ENCODE measurements at places on chromosomes 11 and 22.

DNA sequence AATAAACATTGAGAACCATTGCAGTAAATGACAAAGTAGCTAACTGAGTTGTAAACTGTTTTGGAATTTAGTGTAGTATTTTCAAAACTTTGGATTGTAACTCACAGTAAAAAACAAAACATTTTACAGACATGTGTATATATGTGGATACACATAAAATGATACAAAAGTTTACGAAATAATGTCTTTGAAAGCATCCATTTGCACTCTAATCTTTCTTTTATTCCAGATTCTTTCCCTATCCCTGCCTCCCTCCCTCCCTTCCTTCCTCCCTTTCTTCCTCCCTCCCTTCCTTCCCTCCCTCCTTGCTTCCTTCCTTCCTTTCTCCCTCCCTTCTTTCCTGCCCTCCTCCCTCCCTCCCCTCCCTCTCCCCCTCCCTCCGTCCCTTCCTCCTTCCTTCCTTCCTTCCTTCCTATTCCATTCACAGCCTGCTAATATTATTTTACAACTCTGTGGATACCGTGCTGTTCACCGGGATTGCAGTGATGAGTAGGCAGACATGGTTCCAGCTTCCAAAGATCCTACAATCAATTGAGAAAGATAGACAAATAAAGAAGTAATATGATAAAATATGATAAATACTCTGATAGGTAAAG, 3.5 kb downstream of the RRM1 start:
- DNase-seq, result no peak

- no peak for DNase-seq
Observed at GRCh38 chr11:25350899-25351803, 854.3 kb downstream of the LUZP2 start.

GRCh38 chr22:50710886-50711285, 27.1 kb upstream of the ACR start:
- no peak for DNase-seq

- DNase-seq, result no peak
Observed at GRCh38 chr11:114929351-114930000, 251.1 kb downstream of the NXPE2 start.

DNA sequence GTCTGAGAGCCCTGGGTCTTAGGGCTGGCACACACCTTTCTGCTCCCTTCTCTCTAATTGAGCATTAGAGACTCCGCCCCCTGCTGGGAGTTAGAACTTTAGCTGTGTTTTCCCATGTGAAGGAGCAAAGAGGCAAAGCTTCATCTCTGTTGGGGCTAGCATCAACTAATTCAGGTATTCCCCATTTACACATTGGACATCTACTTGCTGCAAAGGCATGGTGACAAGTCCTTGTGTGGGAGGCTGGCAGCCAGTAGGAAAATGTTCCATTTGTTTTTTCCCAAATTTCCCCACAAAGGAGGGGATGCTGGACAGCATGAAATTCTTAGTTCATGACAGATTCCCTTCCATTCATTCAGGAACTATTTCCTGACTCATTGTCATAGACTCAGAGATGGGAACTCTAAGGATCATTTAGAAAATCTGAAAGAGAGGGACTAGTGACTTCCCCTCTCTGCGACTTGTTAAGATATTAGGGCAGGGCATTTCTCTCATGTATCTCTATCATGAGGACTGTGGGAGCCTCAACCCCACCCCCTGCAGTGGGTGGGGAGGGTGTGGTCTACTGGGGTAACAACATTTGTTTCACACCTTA, 3.6 kb downstream of the CD44 start:
- no peak for DNase-seq

DNA sequence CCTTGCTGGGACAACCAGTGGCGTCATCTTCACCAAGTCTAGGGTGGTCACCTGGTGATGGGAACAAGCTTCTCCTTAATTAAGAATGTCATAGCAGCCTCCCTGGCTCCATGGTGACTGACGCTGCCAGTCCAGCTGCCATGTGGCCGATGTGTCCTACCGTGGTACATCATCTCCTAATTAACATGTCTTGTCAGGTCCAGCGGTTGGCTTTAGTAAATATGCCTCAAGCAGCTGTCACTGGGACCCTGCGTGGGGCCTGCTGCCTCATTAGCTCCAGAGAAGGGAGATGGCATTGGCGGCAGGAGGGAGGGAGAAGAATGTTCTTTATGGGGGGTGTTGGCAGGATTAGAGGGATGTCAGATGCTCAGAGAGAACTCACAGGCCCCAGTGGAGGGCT, 271.9 kb downstream of the ST3GAL4 start:
- no peak for DNase-seq

DNA sequence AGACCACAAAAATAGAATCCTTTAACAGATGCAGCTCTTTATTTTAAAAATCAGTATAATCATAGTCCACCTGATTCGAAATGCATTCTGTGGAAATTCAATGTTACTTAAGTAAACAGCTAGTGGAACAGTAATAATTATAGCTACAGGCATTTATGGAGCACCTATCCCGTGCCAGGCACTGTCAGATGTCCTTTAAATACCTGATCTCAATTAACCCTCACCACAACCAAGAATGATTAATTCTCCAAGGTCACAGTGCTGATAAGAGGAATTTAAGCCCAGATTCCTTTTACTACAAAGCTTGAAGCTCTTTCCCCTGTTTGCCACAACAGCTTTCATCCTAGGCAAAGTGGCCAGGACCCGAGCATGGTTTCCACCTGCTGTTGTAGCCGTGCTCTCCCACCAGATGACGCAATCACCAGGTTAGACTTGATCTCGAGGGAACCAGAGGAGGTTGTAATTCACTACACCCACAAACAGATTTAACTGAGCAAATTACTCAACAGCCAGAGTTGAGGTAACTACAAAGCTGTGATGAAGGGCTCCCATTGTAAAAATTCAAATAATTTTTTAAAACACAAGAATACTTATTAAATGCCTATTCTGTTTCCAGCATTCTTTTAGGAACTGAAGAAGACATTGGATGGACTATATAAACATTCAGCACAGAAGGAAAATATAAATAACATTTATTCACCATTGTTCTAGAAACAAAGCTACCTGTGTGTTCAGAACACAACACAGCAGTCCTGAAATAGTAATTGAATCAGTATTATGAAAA, 10.3 kb downstream of the PRDM10 start:
- no peak for DNase-seq

- no peak for DNase-seq
Observed at GRCh38 chr11:102582140-102582539, 43.0 kb downstream of the MMP20 start.

DNA sequence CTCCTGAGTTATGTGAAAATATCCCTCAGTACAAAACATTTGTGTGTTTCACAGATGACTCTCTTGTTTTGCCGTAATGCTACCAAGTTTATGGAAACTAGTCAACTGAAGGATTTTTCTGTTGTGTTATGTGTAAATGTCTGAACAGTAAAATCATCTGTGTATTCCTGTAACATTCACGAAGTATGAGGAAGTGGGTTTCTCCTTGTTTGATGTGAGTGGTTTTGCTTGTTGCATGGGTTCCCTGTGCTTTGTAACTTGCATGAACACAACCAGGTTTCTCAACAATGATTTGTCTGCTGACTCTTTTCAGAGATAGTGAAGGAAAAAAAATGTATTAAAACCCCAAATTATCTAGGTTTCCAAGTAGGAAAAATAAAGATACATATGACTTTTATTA, 138.1 kb downstream of the PGR start:
- DNase-seq, result no peak

DNA sequence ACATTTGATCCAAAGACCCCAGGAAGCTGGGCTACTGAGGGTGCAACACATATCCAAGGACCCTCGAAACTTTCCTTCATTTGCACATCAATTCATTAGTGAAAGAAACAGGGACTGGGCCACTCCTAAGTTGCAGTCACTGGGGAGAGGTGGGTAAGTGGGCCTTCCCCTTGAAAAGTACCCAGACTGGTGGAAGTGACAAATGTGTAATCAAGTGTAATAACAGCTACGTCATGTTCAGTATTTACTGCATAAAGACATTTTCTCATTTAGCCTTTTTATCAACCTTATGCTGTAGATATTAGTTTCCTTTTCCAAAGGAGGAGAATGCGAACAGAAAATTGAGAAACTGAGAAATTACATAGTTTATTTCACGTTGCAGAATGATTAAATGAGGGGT, 101.9 kb upstream of the OLFML1 start:
- DNase-seq, result no peak

DNA sequence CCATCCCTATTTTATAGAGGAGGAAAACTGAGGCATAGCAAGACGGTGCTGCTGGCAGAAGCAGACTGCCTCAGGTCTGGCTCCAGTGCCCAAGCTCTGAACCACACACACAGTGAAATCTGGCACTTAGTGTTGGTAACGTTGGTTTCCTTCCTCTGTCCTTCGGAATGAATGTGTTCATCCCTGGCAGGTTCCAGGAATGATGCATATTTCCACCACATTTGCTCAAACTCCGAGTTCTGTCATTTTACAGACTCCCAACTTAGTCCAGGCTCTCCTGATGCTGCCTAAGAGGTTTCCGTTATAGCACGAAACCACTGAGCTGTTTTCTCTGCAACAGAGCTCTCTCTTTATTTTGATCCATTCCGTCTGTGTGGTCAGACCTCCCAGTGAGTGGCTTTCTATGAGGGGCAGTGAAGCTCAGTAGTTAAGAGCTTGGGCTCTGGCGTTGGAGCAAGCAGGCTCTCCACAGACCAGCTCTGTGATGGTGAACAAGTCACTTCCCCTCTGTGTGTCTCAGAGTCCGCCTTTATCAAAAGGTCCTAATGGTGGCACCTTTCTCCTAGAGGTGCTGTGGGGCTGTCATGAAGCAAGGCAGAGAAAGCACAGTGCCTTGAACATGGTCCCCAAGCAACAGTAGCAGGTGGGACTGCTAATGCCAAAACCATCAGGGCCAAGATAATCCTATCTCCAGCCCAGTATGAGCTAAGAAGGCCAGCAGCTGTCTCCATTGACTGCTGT, 200.3 kb downstream of the MYO18B start:
- DNase-seq, result no peak

GRCh38 chr11:93613231-93613831, 48.2 kb upstream of the CEP295 start:
- DNase-seq, result no peak

DNA sequence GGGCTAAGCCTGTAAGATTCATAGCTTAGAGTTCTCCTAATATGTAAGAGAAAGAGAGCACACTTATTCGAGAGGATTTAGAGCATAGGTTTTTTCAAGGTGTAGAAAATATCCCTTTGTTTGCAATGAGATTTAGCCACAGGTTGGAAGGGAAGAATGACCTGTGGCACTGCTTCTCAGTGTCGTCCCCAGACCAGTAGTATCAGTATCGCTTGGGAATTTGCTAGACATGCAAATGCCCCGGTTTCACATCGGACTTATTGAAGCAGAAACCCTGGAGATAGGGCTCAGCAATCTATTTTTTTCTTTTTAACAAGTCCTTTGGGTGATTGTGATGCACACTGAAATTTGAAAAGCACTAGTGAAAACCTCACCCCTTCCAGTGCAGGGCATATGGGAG, 362.6 kb upstream of the C11orf87 start:
- no peak for DNase-seq

DNA sequence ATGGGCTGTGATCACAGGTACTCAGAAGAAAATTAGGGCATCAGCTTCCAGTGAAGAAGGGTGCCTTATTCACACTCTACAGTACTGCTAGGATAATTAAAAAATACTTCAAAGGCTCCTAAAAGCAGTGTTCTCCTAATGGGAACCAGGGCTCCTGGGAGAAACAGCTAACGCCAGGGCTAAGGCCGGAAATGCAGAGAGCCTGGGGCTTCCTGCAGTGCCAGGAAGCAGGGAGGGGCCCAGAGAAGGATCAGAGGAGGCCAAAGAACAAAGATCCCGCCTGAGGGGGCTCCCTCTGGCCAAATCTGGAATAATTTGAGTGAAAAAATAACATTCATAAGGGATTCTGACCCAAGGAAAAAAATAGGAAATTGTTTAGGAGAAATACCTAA, 27.5 kb downstream of the TOLLIP start:
- DNase-seq, result no peak

- peak; percentile 75 for DNase-seq
Observed at GRCh38 chr22:18023509-18024275, 669 bp downstream of the MICAL3 start.

DNA sequence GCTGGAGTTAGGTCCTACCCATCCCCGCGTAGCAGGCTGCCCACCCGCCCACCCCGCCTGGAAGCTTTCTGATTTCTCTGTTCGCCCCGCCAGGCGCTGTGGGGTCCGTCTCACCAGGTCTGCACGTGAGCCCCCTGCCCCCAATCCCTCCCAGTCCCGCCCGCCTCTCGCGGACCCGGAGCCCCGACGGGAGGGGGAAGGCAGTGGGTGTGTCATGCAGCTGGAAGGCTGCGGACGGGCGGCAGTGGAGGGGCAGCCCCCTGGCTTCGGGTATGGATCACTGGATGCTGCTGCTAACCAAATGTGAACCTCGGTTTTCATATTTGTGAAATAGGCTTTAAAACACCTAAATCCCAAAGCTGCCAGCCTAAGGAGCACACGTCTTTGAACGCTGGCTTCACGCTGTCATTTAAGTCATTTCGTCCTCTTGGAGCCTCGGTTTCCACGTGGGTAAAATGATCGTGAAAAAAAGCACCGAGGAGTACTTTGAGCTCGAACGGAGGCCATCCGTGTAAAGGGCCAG, 568 bp upstream of the BIK start:
- DNase-seq, result no peak

DNA sequence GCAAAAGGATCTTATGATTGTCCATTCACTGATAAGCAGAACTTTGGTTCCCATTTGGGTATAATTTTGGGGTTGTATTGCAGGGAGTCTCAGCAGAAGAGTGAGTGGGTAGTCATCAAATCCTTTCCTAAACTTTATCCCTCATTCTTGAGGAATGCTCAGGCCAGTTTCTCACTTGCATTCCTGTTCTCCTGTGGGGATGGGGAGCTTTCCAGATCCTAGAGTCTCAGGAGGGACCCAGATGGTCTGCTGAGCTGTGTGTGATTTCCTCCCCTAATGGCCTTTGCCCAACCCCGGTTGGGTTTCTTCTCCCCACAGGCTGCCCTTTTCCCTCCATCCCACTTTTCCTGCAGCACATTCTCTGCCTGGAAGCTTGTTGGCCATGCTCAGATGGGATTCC, 79.9 kb downstream of the MIAT start:
- no peak for DNase-seq

- no peak for DNase-seq
Observed at GRCh38 chr11:71421392-71421950, 26.7 kb downstream of the DHCR7 start.

- no peak for DNase-seq
Observed at GRCh38 chr22:42929838-42930155, 72.7 kb upstream of the ARFGAP3 start.

Data from H54 (cell line).